ENCODE measurements at places on chromosomes 7 and 10. TPM values are rescaled to one million over a fixed set of nuclear protein-coding genes. Genes with fewer than 3 reads are reported as not detected.

- H3K4me1 ChIP-seq = no peaks in the 10 kb centered on the region
- H3K36me3 ChIP-seq = no peaks in the 10 kb centered on the region
- H3K4me3 ChIP-seq = no peak overlapping the region
Observed at GRCh38 chr10:49654036-49654693, 25.3 kb upstream of the C10orf53 start.

The ZNF239 gene
- 12.7 TPM for total RNA-seq

DNA sequence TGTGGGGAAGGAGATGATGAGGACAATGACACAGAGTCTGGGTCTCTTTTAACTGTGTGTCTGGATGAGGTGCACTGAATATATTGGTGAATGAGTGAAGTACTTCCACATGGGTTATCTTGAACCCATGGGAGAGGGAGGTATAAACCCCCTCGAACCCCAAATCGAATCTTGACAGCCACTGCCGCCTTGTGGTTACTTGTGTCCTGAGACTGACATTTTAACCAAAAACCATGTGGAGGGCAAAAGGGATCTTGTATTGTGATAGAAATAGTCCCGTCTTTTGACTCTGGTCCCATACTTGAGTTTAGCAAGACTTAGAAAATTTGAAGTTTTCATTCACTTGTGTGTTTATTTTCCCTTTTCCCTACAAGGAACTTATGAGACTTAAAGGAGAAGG lies 283.3 kb downstream of the PHTF2 start:
- no peak for DNase-seq

GRCh38 chr7:3897430-3898372 lies 596.6 kb downstream of the SDK1 start:
- peak; percentile 62 for DNase-seq
- no peak overlapping the region for H3K27ac ChIP-seq
- no peaks in the 10 kb centered on the region for H3K27me3 ChIP-seq

The BBIP1 gene
- total RNA-seq = 21.7 TPM

Data from IMR-90 (cell line).